ENCODE measurements at places on chromosomes 11 and 22. TPM values are rescaled to one million over a fixed set of nuclear protein-coding genes. Genes with fewer than 3 reads are reported as not detected.

GRCh38 chr11:121890377-121890776, 225.6 kb downstream of the BLID start:
- DNase-seq, result no peak
- H3K4me3 ChIP-seq, result no peak overlapping the region
- no peaks in the 10 kb centered on the region for H3K27me3 ChIP-seq

- no peak for DNase-seq
- H3K27ac ChIP-seq, result no peak overlapping the region
- peaks cover 18% of the 10 kb centered on the region for H3K4me1 ChIP-seq
- H3K4me3 ChIP-seq, result no peak overlapping the region
- H3K27me3 ChIP-seq, result no peaks in the 10 kb centered on the region
- no peaks in the 10 kb centered on the region for H3K36me3 ChIP-seq
Measured at GRCh38 chr11:13259374-13259773, 18.2 kb upstream of the BMAL1 start.

DNA sequence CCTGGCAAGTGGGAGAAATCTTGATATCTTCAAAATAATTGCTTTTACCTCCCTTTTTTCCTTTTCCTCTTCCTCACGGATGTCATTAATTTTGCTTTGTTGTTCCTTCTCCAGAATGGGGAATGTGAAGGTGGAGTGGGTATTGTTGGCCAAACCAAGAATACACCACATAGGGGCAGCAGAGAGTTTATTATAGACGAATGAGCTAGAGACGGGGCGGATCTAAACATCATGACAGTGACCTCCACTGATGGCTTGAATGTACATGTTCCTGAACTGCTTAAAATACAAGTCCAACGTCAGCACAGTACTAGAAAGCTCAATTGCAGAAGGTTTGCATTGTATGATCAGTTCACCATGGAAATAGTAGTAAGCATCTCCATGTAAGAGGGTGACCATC, 122.3 kb upstream of the SNX19 start:
- H3K27ac ChIP-seq, result no peak overlapping the region
- no peaks in the 10 kb centered on the region for H3K4me1 ChIP-seq
- no peaks in the 10 kb centered on the region for H3K36me3 ChIP-seq
- no peak for DNase-seq

DNA sequence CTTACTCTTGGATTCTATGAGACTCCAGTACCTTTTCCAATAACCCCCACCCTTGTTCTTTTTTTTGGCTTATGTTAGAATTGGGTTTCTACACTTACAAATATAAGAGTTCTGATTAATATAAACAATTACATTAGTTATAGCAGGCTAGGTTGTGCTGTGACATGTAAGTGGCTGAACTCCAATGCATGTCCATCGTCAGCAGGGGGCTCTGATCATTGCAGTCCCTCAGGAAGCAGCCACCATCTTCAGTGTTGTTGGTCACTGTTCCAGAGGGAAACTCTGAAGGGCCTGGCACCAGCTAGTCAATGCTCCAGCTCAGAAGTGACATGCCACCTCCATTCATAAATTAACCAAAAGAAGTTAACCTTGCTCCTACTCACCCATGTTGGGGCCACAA, 5.6 kb downstream of the LIPT2 start:
- no peak overlapping the region for H3K4me3 ChIP-seq
- no peaks in the 10 kb centered on the region for H3K27me3 ChIP-seq
- no peak for DNase-seq
- H3K36me3 ChIP-seq, result no peaks in the 10 kb centered on the region
- H3K4me1 ChIP-seq, result no peaks in the 10 kb centered on the region
- no peak overlapping the region for H3K27ac ChIP-seq

DNA sequence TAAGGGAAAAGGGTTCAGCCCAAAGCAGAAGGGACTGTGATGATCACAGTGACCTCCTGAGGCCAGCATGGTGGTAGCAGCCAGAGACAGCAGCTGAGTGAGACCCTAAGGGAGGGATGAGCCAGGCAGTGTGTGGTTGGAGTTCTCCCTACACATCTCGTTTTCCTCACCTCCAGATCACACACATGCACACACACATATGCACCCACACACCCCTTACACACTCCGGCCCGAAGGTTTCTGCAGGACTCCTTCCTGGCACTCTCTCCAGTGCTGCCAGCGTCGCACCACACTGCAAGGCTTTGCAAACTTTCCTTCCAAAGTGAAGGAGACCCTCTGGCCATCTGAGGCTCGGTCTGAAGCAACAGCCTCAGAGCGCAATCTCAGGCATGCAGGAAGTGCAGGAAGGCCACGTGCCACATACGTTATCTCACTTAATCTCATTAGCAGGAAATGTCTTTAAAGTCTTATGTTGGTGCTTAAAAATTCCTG, 26.9 kb upstream of the TP53I11 start:
- no peaks in the 10 kb centered on the region for H3K36me3 ChIP-seq
- DNase-seq, result no peak
- H3K4me1 ChIP-seq, result peaks cover 41% of the 10 kb centered on the region
- H3K4me3 ChIP-seq, result peak overlapping the region; percentile 8
- H3K27ac ChIP-seq, result peak overlapping the region; percentile 24
- no peaks in the 10 kb centered on the region for H3K27me3 ChIP-seq

The BUD13 gene
- total RNA-seq, result 17.7 TPM

The PIK3IP1 gene
- total RNA-seq, result 56.4 TPM

The MMP10 gene
- 0.23 TPM for total RNA-seq

The CEND1 gene
- not detected for total RNA-seq

Data from upper lobe of right lung (tissue), 1 donor.